CD4-positive, alpha-beta T cell (primary cell): ENCODE measurements at places on chromosomes 2 and 18. TPM values are rescaled to one million over a fixed set of nuclear protein-coding genes. Genes with fewer than 3 reads are reported as not detected.

Gene SP140
- 55.1 TPM for total RNA-seq

Gene UGT1A3
- total RNA-seq: not detected

Gene RIT2
- total RNA-seq: not detected

Gene NT5C1B
- not detected for total RNA-seq

Gene ZNF804A
- not detected for total RNA-seq

Gene RIOK3
- 153 TPM for total RNA-seq

Gene CYTIP
- 490 TPM for total RNA-seq

Gene SATB2
- total RNA-seq: not detected

Gene EFEMP1
- not detected for total RNA-seq

Gene PLA2R1
- not detected for total RNA-seq

Gene MYO5B
- not detected for total RNA-seq

Gene SLC5A7
- not detected for total RNA-seq

Gene KCNE4
- total RNA-seq: not detected

Gene CRYGD
- not detected for total RNA-seq

Gene CRYGC
- total RNA-seq: not detected

Gene DYNC2LI1
- 2.2 TPM for total RNA-seq

Gene OBSL1
- total RNA-seq: 0.31 TPM

Gene CRYBA2
- not detected for total RNA-seq

Gene LGALSL
- 0.22 TPM for total RNA-seq

Gene IL36G
- total RNA-seq: not detected

Gene DOK6
- not detected for total RNA-seq

Gene MOCOS
- not detected for total RNA-seq

Gene NR4A2
- total RNA-seq: 319 TPM
